ENCODE measurements at places on chromosomes 13 and 19.
A peak's percentile ranks its signal among the peaks of the same experiment; 100 is the strongest.

- no peak for DNase-seq
Measured at GRCh38 chr19:9535934-9536333, 2.5 kb downstream of the ZNF426 start.

DNA sequence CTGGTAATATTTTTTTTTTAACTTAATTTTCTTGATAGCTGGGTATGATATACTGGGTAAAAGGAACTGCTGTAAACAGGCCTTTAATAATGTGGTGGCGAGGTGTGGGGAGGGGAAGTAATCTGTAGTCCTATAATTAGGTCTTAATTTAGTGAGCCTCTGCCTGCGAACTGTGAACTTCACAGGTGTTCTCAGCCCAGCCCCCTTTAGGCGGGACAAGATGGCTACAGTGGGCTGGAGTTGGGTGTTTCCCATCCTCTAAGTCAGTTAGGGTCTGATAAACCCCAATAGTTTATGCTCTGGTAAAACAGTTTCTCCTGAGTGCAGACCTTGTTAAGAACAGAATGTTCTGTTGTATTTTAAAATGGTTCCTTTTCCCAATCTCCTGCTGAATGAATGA is 97.6 kb upstream of the SERP2 start:
- DNase-seq, result no peak

DNA sequence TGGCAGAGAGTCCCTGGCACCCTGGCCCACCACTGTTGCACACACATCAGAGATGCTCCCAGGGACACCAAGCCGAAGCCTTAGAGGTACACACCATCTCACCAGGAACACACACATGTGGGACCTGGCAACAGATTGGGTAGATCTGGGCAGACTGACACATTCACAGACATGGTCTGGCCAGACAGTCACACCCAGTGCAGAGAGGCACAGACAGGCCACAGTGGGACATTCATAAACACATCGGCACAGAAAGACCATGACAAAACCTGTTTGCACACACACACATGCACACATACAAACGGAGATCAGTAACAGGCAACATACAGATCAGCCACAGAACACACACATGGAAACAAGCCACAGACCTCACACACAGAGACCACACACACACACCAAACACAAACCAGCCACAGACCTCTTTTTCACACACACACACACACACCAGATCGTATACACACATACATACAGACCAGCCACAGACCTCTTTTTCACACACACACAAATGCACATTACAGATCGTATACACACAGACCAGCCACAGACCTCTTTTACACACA is 6.3 kb upstream of the JUNB start:
- no peak for DNase-seq

GRCh38 chr13:42673677-42674076 is 99.7 kb downstream of the TNFSF11 start:
- DNase-seq, result no peak

DNA sequence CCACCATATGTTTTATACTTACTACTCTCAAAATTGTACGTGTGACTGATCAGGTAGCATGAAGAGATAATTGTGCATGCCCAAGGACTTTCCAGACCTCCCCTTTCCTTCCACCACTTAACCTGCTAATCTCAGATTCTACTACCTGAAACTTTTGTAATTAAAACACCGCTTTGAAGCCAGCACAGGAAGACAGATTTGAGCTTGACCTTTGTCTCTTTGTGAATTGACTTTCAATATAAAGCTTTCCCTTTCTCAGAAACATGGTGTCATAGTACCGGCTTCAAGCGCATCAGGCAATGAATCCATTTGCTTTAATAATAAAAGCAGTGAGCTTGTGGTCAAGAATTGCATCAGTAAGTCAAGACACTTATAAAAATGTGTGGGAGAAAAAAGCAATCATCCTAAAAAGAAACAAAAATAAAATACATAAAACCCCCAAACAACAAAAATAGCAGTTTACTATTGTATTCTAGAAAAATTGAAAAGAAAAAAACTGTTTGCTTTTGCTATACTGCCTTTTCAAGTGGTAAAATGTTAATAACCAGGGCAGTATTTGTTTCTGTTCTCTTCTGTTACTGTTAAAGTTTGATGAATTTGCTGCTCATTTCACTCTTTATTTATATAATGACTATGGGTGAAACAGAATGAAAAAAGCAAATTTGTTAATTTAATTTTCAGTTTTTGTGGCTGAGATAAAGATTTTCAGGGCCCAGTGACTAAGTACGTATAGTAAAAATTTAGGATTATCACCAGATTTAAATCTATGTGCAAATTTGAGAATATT is 2075.3 kb downstream of the PCDH9 start:
- DNase-seq, result no peak

DNA sequence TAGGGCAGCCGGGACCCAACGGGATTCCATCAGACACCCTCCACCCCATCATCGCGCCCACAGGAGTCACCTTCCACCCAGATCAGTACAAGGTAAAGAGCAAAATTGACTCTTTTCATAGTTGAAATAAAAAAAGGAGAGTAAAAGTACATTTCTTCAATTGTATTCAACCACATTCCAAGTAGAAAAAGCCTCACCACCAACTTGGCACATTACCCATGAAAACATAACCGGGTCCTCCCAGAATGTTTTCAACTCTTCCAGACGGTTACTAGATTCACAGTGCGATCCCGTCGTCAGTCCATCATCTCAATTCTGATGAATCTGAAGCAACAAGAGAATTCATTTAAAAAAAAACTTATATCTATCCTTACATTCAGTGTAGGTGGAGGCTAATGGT is 125.2 kb downstream of the RAB20 start:
- no peak for DNase-seq

DNA sequence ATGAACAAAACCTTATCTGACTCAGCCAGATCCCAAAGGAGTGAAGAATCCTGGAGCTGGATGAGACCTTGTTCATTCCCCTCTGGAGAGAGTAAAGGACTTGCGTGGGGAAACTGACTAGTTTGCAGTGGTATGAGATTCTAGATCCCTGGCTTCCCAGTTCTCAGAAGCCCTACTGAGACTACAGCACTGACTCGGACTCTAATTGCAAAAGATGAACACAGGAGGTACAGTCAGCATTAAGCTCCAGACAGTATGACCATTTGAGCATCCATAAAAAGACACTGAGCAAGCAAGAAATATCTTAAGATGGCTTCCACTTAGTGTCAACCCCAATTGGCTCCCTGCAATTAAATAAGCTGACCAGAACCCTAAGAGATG is 6.8 kb downstream of the ZC3H4 start:
- no peak for DNase-seq

GRCh38 chr13:48783181-48783630 is 129.5 kb downstream of the CYSLTR2 start:
- no peak for DNase-seq

DNA sequence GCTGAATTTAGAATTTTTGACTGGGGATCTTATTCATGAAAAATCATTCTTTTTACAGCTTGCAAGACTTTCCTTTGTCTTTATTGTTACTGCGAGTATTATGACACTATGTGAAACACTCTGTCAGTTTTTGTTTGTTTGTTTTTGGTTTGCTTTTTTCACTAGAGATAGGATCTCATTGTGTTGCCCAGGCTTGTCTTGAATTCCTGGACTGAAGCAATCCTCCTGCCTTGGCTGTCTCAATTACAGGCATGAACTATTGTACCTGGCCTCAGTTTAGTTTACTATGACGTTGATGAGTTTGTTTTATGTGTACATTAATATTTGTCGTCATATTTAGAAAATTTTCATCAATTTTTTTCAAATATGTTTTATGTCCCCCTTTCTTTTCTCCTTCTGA is 1030.0 kb upstream of the PRR20A start:
- no peak for DNase-seq

- DNase-seq, result no peak
Measured at GRCh38 chr19:44767295-44768180, 10.2 kb upstream of the CBLC start.

- DNase-seq, result no peak
Measured at GRCh38 chr13:44211704-44212346, 161.8 kb upstream of the SERP2 start.

- no peak for DNase-seq
Measured at GRCh38 chr19:12411893-12412292, 10.8 kb upstream of the ZNF799 start.

GRCh38 chr19:787536-787935 is 9.7 kb upstream of the PTBP1 start:
- no peak for DNase-seq

DNA sequence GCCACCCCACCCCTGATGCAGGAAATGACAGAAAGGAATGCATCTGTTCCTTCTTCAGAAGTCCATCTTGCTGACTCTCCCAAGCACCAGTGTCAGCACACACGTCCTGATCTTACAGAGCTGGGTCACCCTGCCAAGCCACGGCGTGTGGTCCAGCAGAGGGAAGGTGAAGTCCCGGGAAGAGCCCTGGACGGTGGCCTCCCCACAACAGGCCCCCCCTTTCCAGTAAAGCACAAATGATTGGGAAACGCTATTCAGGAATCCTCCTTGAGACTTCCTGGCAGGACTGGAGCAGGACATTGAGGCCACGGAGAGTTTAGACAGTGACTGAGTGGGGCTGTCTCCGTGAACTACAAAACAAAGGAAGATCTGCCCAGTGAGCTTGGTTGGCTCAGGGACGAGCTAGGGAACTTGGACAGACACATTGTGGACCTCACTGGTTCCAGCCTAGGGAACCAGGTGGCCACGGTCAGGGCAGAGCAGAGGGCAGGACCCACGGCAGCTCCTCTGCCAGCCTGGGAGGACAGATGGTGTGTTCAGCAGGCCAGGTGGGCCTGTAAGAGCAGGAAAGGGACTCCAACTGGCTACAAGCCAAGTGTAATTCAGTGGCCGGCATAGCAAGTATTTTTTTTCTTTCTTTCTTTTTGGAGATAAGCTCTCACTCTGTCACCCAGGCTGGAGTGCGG is 41.7 kb downstream of the ELL start:
- no peak for DNase-seq

DNA sequence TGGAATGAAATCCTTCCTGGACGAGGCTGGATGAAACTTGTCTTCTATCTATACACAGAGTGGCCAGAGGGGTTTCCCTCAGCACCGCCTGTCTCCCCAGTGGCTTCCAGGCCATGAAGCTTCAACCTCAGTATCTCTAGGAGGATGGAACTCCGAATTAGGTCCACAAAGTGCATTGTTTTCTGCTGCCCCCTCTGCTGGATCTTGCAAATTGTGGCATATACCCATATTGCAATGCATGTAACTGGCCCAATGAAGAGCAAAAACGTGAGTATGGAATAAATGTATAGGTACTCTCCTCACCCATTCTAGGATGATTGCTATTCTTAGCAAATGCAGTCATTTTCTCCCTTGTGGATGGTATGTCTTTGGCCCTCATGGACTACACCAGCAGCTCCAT is 14.7 kb upstream of the LILRB4 start:
- no peak for DNase-seq

GRCh38 chr13:28220166-28220565 is 81.8 kb downstream of the PAN3 start:
- DNase-seq, result no peak

DNA sequence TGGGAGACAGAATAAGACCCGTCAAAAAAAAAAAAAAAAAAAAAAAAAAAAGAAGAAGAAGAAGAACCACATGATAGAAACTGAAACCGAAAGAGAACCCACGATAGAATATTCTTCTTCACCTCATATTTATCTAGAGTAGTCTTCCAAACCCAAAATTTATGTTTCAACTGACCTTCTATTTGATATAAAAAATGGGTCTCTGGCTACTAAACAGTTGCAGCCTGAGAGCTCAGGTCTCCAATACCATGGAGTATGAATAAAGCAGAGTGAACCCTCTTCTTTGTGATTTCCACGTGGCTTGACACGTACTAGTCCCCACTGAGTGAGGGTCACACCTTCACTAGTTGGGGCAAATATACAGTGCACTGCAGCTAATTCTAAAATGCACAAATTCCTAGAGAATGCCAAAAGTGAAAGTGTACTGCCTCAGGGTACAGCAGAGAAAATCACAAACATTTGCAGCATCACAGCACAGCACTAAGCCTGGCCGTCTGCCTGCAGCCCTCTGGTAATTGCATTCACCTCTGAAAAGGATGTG is 30.8 kb upstream of the RFC3 start:
- peak; percentile 43 for DNase-seq

DNA sequence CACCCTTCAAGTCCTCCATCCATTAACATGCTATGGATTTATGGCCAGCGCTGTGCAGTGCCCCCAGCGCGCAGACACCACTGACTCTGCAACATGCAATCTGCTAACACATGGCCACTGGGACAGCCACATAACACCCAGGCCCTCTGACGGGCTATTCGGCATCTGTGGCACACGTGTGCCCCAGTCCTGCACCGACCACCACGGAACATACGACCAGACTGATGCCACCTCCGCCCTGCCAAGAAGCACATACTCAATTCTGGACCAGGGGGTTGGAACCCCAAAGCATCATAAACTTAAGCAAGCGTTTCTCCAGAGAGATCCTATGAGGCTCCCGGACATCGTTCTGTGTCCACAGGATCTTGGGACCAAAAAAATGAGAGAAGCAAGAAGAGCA is 9.8 kb downstream of the STK24 start:
- DNase-seq, result no peak

DNA sequence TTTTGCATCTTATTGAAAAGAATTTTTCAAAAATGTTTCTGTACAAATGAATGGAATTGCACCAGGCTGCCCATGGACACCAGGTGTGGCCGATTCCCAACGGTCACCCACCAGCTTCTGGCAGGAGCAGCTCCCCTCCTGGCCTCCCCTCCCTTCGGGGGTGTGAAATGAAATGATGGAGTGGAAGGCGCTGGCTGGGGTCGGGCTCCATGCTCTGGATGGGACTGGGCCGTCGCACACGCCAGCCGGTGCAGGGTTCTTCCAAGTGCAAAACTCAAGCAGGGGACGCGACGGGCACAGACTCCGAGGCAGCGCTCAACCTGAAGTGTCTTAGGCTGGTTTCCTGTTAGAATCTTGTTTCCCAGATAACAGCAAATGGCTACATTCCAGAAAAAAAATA is 21.9 kb downstream of the C19orf44 start:
- no peak for DNase-seq

GRCh38 chr13:85812282-85812681 is 13.1 kb upstream of the SLITRK6 start:
- DNase-seq, result no peak

- DNase-seq, result no peak
Measured at GRCh38 chr13:94534166-94534565, 54.7 kb upstream of the DCT start.

DNA sequence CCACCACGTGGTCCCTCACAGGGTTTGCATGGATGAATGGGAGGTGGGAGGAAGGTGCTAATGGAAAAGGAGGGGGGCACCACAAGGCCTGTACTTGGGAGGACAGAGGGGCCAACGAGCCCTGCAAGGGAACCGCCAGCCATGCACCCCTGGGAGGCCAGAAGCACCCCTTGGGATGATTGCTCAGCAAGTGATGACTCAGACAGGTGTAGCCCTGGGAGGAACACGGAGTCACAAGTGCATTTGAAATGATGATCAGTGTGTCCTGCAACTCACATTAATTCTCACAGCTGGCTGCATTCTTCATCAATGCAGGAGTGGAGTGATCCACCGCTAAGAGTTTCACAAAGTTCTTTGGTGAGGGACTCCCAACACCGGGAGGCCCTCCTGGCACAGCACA is 82.8 kb upstream of the ZNF254 start:
- no peak for DNase-seq

GRCh38 chr19:37583340-37583739 is 11.3 kb downstream of the ZNF571 start:
- DNase-seq, result no peak

All from Jurkat, Clone E6-1 (cell line).